ENCODE measurements at places on chromosomes 7 and 10.

DNA sequence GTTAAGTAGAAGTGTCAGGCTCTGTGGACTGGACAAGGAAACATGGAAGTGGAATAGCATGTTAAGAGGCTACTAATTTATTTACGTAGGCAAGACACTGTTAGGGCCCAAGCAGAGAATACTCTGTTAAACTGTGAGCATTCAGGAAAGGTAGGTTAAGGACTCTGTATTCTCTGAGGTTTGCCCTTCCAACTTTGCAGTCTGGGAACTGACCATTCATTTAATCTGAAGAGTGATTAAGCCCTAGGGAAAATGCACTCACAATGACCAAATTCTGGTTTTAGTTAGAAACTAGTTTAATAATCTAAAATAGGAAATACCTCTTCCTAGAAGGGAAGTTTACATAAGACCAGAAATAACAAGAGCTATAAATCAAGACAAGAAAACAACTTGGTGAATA is 266.6 kb downstream of the SUGCT start:
- no peak for DNase-seq

DNA sequence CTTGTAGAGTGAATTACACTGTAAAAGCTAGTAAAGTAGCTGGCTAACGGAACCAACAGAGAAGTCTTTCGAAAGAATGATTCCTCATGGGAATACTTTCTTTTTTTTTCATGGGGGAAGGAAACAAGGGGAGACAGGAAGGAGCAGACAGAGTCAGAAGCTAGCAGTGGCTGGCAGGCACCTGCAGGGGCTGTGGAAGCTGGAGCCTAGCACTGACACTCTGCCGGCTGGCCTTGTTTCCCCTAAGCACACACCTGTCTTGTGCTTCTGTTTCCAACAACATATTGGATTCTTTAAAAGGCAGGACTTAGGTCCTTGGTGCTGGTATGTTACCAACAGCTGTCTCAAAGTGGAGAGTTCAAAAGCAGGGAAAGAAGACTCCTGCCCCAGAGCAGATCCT is 24.7 kb downstream of the NOD1 start:
- DNase-seq: no peak

DNA sequence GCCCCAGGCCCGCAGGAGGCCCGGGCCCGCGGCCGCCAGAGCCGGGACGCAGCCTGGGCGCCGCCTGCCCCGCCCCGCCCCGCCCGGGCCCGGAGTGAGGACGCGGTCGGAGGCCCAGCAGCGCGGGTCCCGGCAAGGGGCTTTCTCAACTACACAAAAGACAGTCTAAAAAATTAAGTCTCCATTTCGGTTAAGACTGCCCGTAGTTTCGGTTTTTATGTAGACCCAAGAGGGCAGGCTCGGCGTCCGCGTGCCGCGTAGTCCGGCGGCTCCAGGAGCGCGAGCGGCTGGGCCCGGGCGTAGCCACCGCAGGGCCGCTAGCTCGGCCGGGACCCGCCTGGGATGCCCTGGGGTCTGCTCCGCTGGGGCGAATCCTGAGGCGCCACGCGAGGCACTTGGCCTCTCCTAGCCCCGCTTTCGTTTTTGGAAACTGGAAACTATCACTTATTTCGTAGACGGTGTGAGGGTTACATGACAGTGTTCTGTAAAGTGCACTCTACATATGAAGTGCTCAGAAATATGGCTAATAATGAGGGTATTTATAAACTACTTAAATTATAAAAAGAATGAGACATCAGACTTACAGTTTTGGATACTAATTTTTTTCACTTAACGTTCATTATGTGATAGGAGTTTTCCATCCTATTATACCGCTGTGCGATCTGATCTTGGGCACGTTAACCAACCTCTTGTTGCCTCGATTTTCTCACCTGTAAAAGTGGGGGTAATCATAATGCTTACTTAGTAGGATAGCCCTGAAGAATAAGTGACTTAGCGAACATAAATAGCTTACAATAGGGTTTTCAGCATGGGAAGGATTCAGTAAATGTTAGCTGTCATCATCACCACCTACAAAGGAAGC is 573 bp downstream of the BLVRA start:
- peak; percentile 15 for DNase-seq

DNA sequence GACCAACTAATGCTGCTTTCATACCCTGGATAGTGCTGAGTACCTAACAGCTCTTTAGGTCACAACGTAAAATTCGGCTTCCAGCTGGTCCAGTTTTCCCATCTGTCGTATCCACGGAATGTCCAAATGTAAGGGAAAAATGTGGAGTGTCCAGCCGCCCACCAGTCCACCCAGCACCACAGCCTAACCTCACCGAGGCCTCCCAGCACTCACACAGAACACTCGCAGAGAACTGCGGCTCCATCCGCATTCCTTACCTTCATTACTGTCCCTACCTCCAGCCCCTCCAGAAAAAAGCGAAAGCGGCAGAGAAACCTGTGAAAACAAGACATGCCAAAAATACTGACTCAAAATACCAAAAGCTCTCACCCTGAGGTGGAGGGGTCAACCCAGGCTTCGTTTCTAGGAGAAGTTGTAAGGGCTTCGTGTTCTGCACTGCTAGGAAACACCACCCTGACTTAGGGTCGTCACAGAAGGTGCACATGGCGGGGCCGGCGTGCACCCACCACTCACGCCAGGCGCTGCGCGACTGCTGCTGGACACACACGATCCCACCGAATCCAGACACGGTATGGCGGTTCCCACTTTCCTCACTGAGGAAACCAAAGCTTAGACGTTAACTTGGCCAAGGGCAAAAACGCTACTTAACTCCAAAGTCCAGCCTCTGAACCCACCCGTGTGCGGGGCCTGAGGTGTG is 73.9 kb downstream of the AMZ1 start:
- no peak for DNase-seq

DNA sequence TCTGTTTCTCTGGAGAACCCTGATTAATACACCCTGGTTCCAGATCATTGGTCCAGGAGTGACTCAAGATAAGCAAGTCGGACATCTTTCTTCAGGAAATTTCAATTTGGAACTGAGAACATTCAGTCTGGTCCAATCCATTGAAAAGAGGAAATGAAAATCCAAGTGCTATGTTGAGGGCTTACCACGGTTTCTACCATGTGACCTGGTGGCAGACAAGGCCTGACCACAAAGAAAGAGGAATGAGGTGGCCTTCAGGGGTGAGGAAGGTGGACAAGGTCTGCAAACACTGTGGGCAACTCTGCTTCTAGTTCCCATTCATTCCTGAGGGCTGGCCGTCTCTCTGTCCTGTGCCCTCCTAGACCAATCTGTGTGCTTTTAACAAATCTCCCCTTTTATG is 149.2 kb upstream of the GHITM start:
- DNase-seq: no peak

DNA sequence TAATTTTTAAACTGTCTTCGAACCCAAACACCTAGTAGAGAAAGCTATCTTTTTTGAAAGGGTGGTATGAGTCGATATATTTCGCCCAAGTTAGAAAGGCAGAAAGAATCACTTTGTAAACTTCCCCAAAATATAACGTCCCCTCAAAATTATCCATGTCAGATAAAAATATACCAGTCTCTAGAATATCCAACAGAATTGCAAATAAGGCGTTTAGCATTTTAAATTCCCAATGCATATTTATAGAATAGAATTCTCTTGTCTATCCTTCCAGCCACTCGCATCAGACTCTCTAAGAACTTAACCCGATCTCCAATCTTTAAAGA is 2.1 kb downstream of the CTBP2 start:
- DNase-seq: no peak

GRCh38 chr10:12978891-12979290 is 22.6 kb downstream of the CCDC3 start:
- no peak for DNase-seq

DNA sequence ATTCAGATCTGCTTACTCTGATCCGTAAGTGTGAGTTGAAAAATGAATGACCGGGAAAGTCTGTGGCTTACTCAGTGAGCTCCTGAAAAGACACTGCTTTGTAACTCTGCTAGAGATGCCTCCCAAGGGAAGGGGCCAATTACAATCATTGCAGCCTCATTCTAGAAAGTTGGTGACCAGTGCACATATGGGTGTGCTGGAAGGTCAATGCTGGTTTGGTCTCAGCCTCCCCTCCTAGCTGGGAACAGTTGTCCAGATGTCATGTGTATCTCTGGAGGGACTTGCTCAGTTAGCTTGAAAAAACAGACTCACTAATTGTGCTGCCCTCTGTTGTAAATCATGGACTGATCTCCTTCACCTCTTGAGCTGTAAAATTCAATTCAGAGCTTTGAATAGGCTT is 405.0 kb downstream of the ADRA2A start:
- no peak for DNase-seq

DNA sequence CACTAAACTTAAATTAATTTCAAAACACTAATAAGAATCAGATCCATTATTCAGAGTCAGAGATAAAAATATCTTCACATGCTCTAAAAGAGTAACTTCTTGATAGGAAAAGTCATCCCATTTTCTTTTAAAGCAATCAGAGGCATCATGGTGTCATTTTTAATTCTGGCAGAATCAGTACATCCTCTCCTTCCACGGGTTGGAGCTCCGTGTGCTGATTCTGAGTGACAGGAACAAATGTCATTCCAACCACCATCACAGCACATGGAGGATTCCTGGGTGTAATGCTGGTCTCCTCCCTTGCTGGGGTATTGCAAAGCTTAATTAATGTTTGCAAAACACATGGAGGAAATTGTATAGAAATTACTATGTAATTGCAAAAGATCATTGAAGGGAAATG is 114.5 kb upstream of the IMMP2L start:
- DNase-seq: no peak

DNA sequence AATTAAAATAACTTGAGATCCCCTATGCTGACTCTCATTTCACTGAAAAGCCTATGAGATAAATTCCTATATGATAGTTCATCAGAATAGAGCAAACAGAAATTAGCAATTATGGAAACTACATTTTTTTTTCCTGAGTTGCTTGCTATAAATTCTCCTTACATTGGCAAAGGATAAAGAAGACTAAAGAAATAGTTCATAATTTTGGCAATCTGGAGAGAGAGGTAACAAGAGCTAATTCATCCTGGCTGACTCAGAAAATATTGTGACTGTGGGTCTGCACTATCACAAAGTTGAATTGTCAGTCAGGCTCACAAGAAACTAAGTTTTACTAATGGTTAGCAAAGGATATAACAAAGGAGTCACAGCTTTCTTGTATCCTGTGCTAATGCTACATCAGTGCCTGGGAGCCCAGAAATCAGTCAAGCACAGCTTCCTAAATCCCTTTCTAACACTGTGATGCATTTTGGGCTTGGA is 483.0 kb downstream of the MAGI2 start:
- DNase-seq: no peak

- no peak for DNase-seq
Observed at GRCh38 chr10:122285506-122286444, 14.7 kb downstream of the BTBD16 start.

DNA sequence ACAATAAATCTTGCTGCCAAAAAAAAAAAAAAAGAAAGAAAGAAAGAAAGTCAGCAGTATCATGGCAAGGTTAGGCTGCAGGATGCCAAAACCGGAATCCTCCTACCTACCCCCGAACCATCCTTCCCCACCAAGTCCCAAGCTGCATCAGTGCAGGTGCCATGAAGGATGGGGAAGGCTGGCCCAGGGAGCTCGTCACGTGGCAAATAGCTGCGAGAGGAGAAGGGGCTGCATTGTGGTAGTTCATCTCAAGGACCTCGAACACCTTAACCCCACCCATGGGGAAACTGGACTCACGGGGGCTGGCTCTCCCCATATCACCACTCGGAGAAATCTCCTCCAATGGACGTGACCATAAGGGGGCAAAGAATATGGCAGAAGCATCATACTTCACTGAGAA is 86.2 kb downstream of the TACC2 start:
- DNase-seq: no peak

GRCh38 chr10:55630491-55631056 is 730.5 kb downstream of the ZWINT start:
- DNase-seq: no peak

DNA sequence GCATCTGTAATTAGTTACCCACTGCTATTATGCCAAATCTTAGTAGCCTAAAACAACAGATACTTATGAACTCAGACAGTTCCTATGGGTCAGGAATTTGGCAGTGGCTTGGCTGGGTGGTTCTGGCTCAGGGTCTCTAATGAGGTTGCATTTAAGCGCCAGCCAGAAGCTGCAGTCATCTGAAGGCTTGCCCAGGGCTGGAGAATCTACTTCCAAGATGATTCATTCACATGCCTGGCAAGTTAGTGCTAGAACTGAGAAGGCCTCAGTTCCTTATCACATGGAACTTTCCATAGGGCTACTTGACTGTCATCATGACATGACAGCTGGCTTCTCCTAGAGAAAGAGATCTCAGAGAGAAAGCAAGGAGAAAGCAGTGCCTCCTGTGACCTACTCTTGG is 121.3 kb downstream of the AVL9 start:
- DNase-seq: peak; percentile 94

DNA sequence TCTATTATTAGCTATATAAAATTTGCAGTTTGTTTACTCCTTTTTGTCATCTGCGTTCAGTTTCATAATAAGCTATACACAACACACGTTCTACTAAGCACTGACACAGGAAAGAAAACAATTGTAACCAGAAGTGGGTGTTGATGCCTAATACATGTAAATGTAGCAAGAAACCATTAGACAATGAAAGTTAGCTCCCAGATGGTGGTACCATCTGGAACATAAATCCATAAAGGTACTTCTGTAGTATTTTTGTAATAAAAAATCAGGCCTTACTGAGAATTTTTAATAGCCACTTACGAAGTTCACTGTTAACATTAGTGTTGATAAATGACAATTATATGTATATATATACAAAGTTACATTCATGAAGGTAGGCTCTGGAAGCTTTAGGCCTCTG is 194.7 kb downstream of the KCND2 start:
- no peak for DNase-seq

DNA sequence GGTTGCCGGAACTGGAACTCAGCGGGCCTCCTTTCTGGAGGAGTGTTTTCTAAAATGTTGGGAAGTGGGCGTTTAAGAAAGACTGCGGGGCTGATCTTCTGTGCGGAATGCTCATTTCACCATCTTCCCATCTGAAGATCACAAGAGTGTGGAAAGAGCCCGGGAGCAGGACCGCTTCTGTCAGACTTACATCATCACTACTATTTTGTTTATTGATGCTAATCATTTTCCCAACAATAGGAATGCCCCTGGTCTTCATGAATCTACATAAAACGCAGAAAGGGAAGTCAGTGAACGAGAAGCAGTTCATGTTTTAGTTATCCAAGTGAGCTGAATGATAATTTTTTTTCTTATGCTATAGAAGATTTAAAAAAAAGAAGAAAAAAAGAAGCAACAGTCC is 447.8 kb upstream of the MKI67 start:
- DNase-seq: no peak

- DNase-seq: no peak
Observed at GRCh38 chr10:1715821-1716220, 21.5 kb downstream of the ADARB2 start.

- DNase-seq: no peak
Observed at GRCh38 chr7:93877742-93878141, 12.8 kb downstream of the TFPI2 start.

DNA sequence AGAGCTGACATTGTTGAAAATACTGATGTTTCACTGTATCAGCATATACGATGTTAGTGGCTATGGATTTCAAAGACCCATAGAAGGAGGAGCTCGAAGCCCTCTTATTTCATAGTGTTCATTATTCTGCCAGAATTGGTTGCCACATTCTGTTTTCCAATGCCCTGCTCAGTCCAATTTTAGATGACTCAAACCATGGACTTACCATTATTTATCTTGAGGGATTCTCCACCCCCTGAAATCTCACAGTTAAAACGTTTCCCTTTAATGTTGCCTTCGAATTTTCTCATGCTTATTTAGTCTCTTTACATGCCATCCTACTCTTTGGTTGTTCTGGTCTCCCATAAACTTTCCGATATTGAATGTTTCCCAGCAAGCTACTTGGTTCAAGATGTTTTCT is 264.5 kb downstream of the HDAC9 start:
- peak; percentile 52 for DNase-seq

GRCh38 chr7:140203556-140203955 is 26.8 kb upstream of the KDM7A start:
- DNase-seq: no peak
